ENCODE measurements at places on chromosomes 7 and 10.

GRCh38 chr10:71819441-71819861 is 31.6 kb downstream of the PSAP start:
- no peak for DNase-seq

DNA sequence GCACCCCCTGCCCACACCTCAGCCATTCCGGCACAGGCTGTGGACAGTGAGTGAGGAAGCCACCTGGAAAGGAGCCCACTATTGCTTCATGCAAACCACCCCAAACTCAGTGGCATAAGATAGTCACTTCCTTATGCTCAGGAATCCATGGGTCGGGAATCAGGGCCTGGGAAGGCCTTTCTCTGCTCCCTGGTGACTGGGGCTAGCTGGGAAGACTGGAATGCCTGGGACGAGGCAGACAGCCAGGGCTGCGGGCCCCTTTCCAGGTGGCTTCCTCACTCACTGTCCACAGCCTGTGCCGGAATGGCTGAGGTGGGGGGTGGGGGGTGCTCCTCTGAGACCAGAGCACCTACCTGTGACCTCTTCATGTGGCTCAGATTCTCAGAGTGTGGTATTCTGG is 74.1 kb upstream of the GRB10 start:
- DNase-seq = no peak

DNA sequence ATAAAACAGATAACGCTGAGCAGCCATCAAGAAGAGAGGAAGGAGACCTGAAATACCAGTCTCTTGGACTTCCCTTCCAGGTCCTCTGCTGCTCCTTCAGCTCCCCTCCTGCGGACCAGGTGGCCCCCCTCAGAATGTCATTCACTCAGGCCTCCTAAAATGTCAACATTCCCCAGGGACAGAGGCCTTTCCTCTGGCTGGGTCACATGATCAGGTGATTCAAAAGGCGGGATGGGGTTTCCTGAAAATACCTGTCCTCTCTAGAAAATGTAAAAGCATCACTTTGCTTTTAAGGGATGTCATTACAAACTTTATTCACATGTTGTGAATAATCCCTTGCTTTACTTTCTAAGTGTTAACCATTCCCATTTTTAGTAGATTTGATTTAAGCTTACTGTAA is 311.1 kb downstream of the INHBA start:
- no peak for DNase-seq

DNA sequence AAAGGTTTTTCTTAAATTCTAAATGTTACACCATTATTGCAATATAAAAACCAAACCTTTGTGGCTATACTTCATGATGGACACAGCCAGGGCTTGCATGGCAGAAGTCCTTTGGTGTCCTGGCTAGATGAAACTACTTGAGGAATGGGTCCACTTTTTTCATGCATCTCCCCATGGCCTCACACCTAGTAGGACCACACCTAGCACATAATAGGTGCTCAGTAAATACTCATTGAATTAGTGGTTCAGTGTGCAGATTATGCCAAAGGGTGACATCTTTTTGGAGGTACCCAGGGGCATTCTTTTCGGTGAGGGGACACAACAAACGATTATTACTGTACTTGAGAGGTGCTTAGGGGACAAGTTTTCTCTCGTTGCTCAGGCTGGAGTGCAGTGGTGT is 20.7 kb upstream of the SRGN start:
- no peak for DNase-seq

GRCh38 chr7:29271319-29271658 is 76.7 kb downstream of the CHN2 start:
- DNase-seq = no peak

DNA sequence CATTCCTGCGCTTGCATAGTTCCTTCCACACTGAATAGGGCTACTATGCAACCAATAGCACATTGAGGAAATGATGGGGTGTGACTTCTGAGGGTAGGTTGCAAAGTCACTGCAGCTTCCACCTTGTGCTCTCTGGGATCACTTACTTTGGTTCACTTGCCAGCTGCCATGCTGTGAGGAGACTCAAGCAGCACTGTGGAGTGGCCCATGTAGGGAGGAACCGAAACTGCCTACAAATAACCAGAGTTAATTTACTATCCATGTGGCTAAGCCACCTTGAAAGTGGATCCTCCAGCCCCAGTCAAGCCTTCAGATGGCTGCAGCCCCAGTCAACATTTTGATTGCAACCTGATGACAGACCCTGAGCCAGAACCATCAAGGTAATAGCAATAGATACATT is 64.3 kb downstream of the FAM204A start:
- no peak for DNase-seq

Measured in stimulated activated naive CD4-positive, alpha-beta T cell (primary cell).